ENCODE measurements at places on chromosomes 7 and 10.
A peak's percentile ranks its signal among the peaks of the same experiment; 100 is the strongest.

GRCh38 chr10:89981891-89982290 lies 280.5 kb downstream of the KIF20B start:
- no peak for DNase-seq

- peak; percentile 3 for DNase-seq
Measured at GRCh38 chr7:33258491-33258951, 129.2 kb downstream of the BBS9 start.

DNA sequence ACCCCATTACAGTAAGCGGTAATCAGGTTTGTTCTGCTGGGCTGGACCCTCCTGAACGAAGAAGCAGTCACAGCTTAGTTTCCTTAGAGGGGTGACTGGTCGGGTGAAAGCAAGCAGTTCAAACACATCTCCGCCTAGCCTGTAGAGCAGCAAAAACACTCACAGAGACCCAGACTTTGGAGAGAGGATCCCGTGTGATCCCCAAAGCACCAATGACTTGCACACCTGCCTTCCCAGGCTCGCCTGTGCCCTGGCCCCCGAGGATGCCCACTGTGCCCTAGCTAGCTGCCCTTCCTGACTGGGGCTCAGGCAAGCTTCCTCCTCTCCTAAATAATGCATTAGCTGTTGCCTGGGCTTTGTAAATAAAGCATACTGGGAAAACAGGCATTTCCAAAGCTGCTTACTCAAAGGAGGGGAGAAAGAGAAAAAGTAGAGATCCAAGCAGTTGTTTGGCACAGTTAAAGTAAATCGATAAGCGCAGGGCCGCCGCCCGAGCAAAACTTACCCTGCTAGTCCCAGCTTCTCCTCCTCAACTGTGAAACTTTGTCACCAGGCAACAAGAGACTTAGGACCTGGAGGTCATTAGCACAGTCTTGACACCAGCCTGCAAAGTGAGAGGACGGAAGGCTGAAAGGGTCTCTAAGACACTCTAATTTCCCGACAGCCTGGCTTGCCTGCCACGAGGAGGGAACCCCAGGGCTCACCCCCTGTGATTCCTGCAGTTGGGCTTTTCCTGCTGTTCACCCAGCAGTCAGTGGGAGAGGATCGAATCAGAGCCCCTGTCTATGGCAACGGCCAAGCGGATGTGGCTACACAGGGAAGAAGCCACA lies 4.8 kb downstream of the LRRC18 start:
- no peak for DNase-seq

DNA sequence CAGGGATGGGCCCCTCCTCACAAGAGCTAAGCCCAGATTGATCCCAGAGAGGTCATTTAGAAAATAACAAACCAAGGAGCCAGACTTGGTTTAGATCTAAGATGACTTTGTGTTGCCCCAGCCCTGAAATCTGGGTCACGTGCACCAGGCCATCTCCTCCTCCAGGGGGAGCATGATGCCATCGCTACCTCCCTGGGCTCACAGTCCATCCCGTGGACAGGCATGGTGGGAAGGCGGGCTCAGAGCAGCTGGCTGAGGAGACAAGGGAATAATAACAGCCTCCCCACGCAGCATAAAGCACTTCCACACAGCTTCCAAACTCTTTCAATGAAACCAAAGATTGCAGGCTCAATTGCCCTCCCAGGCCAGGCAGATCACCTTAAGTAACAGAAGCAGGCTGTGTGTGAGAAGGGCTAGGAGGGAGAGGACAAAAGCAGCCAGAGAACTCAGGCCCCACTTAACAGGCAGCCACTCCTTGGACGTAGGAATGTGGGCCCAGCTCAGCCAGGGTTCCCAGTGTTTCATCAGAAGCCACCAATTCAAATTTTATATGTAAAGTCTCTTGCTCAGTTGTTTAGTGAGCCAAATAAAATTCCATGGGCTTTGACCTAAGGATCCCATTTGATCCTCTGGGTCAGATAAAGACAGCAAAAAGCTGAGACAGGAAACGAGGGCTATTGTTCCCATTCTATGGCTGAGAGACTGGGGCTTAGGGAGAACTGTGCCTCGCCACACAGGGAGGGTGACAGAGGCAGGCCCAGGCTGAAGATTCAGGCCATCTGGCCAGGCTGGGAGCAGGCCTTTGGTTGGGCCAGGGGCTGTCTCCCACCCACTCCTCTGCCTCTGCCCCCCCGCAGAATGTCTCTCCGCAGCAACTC lies 100.2 kb downstream of the COL13A1 start:
- DNase-seq: peak; percentile 11

DNA sequence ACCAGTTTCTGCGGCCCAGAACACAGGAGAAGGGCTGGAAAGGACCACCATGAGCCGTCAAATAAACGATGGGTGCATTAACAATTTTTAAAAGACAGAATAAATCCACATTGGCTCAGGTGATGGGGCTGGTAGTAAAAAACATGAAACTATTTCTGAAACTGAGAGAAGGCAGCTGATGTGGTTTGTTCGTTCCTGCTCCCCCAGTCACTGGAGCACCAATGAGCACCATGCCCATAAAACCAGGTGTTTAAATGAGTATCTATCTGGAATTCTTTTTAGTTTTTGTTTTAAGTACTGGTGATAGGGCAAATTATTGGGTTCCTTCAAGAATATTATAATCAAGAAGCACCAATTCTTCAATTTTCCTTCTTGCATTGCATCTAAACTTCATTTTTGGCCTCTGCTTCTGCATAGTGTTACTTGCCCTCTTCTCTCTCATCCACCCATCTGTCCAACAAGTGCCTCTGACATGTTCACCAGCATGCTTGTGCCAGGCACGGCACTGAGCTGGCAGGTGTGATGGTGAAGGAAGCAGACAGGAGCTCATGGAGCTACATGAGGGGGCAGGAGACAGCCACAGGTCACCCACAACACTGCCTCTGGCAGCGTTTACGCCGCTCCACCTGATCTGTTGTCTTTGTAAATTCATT lies 65.5 kb downstream of the LARP4B start:
- no peak for DNase-seq

- DNase-seq: no peak
Measured at GRCh38 chr10:117499248-117500105, 43.1 kb upstream of the EMX2 start.

DNA sequence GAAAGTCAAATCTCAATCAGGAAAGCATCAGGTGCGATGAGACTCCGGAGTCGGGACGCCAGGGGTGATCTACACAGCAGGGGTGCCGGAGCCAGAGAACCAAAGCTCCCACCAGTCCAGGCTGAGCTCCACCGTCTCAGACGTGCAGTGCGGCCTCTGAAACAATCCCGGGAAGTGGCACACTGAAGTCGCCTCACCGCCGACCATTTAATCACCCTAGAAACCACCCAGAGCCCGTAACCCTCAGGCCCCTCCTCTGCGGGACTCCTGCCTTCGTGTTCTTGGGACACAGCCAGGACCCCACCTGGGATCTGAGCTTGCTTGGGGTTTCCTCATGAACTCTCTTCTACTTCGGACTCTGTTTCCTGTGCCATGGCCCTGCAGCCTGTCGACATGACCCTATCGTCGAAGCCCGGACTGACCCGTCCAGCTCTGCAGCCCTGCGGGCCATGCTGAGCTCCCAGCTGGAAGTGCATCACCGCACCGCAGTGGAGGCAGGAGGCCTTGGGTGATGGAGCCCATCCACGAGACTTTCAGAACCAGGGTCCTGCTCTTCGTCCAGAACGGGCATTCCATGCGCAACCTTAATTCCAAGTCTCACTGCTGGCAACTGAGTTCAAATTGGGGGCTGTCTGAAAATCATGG lies 266.4 kb downstream of the PTPRN2 start:
- DNase-seq: no peak

DNA sequence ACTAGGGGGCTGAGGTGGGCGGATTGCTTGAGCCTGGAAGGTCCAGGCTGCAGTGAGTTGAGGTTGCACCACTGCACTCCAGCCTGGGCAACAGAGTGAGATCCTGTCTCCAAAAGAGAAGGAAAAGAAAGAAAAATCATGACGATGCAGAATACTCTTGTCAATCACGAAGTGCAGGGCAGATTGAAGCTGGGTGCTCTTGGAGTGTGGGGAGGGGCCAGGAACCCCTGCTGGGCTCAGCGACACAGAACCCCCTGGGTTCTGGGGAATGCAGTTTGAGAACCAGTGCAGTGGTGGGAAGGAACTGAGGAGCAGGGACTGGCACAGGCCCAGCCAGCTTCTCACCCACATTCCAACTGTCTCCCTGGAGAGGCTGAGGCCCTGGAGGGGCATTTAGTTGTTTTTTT lies 10.8 kb upstream of the INTS1 start:
- DNase-seq: no peak

DNA sequence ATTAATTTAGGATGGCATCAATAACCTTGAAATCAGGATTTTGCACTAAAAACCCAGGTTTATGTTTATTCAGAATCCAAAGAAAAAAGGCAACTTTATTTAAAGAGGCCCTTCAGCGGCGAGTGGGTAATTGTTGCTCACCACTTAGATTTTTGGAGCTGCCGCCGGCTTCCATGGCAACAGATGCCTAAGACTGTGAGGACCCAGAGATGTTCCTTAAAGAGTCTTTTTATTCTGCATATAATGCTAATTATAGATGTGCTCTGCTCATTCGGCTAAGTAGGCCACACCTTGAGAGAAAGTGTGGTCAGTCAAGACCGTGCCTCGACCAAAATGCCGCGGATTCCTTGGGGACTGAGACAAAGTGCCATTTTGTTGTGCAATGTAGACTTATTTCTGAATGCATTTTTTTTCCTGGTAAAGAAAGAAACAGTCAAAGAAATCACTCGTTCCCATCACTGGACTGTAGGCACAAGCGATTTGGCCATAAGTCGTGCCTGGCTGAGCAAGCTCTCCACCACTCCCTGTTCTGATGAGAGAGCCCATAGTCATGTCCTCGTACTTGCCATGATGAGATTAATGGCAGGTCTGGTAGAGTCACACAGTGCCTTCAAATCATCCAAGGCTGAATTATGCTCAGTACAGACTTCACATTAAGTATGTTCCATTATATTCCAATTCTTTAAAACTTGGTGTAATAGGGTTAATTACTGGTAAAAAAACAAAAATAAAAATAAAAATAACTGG lies 21.4 kb upstream of the MGMT start:
- no peak for DNase-seq

GRCh38 chr10:34967335-34967880 lies 122.7 kb downstream of the CUL2 start:
- no peak for DNase-seq

DNA sequence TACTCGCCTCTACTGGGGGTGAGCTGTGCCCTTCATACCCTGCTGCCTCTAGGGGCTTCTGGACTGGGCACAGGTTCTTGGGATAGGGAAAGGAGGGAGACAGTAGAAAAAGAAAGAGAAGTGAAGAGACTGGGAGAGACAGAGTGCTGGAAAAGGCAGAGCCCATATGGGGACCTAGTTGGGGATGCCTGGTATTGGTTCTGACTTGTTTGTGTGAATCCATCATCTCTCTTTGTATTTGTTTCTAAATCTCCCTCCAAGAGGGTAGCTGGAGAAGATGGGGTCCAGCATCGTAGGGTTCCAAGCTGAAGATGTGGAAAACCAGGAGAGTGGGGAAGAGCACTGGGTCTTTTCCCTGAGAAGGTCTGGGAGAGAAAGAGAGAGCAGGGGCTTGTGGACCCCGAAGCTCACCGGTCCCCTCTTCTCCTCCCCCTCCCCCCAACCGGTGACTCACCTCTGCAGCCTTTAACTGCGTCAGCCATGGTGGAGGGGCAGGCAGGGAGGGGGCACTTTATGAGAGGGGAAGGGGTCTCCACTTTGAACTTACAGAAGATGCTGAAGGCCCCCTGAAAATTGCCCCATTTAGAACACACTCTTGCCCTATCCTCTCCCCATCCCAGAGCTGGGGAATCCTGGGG lies 3.2 kb upstream of the VGF start:
- no peak for DNase-seq

DNA sequence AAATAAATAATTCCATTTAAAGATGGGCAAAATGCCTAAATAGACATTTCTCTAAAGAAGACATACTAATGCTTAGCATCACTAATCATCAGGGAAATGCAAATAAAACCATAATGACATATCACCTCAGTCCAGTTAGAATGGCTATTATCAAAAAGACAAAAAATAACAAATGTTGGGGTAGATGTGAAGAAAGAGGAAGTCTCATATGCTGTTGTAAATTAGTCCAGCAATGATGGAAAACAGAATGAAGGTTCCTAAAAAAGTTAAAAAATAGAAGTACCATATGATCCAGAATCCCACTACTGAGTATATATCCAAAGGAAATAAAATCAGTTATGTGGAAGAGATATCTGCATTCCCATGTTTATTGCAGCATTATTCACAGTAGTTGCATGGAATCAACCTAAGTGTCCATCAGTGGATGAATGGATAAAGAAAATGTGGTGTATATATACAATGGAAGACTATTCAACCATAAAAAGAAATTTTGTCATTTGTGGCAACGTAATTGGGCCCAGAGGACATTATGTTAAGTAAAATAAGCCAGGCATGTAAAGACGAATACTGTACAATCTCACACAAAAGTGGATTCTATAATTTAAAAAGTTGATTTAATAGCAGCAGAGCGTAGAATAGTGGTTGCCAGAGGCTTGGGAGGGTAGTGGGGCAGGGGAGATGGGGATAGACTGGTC lies 52.0 kb downstream of the TCAF1 start:
- no peak for DNase-seq

DNA sequence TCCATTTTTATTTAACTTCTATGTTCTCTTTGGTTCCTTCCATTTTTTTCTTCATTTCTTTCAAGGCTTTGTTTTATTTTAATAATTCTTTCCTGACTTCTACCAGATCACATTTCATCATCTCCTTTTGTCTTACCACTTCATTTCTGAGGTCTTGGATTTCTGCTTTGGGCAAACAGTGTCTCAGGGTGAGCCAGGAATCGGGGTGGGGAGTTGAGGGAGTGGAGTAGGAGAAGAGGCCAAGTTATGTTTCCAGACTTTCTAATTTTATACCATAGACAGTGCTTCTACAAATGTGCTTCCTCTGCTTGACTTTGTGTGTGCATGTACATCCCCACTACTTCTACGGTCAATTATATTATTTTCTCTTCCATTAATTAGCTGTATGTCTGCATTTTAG lies 112.1 kb downstream of the PRKG1 start:
- DNase-seq: no peak

- no peak for DNase-seq
Measured at GRCh38 chr10:43258562-43259212, 8.2 kb downstream of the RASGEF1A start.

GRCh38 chr10:119313644-119314043 lies 106.3 kb downstream of the GRK5 start:
- no peak for DNase-seq

DNA sequence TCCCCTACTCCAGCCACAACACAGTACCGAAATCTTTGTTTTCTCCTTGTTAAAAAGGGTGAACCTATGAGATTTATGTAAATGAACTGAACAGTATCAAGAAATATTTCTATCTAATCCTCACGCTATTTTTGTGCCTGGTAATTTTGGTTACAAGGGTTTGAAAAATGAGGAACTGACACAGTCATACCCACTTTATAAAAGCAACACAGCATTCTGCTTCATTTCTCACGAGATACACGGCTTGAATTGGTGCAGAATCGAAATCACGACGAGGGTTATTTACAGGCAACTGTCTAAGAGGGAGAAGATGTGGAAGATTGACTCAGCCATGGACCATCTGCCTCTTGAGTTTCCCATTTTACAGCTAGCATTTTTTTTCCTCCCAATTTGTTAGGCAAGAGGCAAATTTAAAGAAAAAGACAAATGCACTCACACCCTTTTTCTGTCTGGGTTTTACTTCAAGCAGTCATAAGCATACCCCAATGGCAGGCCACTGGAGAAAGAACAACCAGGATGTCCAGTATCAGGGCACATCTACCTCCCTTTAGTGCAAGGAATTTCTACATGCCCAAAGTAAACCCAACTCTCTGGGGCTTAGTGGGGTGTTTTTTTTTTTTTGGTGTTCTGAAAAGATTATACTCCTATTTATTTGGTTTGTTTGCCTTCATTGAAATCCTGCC lies 108.1 kb downstream of the ITGB8 start:
- DNase-seq: no peak
